Activated CD4-positive, alpha-beta T cell treated with anti-CD3 and anti-CD28 coated beads for 4 hours (primary cell): ENCODE measurements at places on chromosomes 6 and 20.

DNA sequence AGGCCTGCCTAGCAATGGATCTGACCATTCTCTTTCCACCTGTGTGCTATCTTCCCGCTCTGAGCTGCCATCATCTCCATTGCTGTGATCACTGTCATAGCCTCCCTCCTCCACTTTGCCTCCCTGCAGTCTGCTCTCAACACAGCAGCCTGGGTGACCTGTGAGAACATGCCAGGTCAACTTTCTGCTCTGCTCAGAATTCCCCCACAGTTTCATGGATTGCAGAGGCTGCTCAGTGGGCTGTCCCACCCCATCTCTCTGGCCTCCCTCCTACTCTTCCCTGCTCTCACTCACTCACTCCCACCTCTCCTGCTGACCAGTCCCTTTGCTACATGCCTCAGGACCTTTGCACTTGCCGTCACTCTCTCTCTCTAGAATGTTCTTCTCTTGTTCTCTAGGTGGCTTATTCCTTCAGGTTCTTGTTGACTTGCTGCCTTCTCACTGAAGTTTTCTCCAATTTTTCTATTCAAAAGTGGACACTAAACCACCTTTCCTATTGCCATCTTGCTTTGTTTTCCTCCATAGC is 159.9 kb downstream of the CD83 start:
- DNase-seq, result no peak

- no peak for DNase-seq
Measured at GRCh38 chr6:73657201-73657600, 3.4 kb upstream of the SLC17A5 start.

- DNase-seq, result no peak
Measured at GRCh38 chr6:25312034-25312620, 33.0 kb downstream of the CARMIL1 start.

GRCh38 chr6:33288141-33288920 is 708 bp downstream of the WDR46 start:
- no peak for DNase-seq

DNA sequence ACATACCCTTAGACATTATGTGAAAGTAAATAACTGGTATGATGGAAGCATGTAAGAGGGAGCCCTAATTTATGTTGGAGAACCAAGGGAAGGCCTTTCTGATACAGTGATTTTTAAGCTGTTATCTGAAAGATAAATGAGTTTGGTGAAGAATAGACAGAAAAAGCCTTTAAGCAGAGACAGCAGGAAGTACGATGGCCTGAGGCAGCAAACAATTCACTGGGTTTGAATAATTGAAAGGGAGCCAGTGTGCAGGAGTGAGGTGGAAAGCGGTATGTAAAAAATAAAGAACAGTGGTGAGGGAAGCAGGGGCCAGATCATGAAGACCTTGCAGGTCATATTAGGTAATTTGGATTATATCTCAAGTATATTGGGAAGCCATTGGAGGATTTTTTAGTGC is 4.1 kb upstream of the RAB23 start:
- no peak for DNase-seq

DNA sequence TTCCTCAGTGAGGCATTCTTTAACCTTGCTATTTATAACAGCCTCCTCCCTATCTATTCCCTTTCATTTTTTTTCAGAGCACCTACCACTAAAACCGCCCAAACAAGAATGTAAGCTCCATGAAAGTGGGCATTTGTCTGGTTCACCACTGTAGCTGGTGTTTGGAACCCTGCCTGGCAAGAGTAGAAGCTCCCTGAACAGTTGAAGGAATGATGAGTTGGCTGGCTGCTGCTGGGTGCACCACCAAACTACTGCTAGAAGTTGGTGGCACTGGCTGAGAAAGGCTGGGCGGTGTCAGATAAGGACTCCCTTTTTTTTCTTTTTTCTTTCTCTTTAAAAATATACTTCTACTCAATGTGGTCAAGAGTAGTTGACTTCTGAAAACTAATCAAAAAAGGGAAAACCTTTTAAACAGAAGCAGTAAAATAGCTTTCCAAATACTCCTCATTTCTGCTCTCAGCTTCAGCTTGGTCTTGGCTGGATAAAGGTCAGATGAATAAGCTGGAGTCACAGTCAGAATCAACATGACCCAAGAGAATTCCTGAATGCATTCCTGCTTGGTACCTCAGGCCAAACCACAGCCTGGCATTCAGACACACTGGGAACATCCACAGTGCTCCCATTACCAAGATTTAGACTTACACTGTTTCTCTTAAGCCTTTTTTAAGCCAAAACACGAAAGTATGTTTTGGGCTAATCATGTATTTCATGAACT is 38.0 kb downstream of the RTN4IP1 start:
- no peak for DNase-seq

DNA sequence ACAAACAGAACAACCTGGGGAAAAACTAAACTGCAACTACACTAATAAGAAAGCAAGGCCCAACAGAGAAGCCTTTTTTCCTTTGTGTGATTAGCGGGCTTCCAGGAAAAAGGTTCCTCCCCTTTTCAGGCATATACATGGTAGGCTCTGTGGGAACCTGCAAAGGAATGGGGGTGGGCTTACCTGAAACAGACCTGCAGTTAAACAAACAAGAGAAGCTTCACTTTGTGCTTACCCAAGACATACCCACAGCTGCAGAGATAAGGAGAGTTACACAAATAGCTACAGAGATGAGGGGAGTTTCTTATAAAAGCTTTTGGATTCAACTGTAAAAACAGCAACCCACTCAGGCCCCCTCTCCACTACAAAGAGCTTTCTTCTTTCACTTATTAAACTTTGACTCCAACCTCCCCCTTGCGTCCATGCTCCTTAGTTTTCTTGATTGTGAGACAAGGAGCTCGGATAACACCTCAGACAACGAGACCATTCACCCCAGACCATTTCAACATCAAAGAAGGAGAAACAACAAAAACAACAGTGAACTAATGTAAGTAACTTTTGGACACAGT is 30.9 kb downstream of the RNF146 start:
- DNase-seq, result no peak
